Activated CD4-positive, CD25-positive, alpha-beta regulatory T cell (primary cell): ENCODE measurements at places on chromosomes 11 and 22.

GRCh38 chr11:69131644-69132300, 24.0 kb upstream of the SMIM38 start:
- no peak for DNase-seq

GRCh38 chr11:111766834-111767142, 599 bp upstream of the PPP2R1B start:
- no peak for DNase-seq

DNA sequence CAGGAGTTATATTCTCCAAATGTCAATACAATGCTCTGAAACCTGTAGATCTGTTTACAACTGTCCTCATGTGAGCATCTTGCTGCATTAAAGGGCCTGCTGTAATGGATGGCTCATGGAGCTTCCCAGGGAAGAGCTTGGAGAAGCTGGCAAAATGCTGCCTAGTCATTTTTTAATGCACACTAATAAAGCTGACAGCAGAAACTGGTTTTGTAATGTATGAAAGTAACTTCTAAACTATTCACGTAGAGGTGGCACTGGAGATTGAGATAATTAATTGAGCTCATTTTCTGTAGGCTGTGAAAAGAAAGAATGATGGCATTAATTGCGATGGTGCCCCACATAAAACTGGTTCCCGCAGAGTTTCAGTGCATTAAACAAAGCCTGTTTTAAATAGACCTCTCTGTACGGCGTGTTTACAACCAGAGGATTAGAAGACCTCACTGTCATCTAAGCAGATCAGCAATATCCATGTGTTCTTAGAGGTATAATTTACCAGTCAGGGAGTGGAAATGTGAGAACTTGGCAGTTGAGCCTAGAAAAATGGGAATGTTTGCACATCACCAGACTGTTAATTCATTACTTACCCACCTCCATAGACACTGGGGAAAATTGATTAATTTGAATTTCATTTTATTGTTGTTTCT, 16.0 kb downstream of the POLA2 start:
- no peak for DNase-seq

DNA sequence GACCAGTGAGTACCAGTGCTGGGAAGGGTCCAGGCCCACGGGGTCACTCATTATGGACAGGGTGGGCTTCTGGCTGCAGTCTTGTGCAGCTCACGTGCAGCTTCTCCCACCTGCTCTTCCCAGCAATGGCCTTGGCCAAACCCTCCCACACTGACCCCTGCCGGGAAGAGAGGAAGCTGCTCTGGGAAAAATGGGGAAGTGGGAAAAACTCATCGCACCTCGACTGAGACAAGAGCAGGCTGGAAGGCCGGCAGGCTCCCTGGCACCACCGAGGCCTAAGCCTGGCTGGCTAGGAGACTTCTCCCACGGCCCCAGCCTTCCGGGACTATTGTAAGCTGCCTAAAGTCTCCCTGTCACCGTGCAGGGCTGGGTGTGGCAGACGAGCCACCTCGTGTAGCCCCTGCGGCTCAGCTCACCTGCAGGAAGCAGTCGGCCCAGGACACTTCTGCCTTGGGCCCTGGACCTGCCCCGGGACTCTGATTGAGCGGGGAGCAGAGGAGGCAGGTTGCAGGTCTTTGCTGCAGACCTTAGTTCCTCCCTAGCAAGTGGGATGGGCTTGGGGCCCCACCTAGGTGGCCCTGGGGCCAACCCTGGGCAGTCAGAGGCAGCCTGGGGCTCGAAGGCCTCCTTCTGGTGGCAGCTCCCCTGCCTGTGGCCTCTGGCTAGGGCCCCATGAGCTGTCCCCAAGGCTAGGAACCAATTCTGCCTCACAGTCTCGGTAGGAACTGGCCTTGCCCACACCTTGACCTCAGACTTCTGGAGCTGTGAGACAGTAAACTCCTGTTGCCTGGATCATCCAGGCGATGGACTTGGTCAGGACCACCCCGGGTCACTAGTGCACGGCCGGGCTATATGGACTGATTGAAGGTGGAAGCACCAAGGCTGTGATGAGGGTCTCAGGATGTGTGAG, 23.1 kb downstream of the MRGPRG start:
- DNase-seq, result no peak

DNA sequence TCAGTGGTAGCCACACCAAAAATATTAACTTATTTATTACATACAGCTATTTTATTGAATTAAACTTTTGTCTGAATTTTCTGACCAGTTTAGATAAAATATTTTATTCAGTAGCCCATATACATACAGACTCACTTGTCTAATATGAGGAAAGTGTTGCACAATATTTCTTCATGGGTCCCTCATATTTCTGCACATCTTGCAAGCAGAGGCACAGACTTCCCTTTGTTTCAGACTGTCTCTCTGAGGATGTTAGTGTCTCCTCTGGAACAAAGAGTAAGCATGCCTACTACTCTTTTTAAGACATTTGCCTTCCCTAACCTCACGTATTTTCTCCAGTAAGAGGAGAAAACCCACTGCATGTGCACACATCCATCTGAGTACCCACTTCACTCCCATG, 81.2 kb downstream of the OR5AK2 start:
- no peak for DNase-seq

DNA sequence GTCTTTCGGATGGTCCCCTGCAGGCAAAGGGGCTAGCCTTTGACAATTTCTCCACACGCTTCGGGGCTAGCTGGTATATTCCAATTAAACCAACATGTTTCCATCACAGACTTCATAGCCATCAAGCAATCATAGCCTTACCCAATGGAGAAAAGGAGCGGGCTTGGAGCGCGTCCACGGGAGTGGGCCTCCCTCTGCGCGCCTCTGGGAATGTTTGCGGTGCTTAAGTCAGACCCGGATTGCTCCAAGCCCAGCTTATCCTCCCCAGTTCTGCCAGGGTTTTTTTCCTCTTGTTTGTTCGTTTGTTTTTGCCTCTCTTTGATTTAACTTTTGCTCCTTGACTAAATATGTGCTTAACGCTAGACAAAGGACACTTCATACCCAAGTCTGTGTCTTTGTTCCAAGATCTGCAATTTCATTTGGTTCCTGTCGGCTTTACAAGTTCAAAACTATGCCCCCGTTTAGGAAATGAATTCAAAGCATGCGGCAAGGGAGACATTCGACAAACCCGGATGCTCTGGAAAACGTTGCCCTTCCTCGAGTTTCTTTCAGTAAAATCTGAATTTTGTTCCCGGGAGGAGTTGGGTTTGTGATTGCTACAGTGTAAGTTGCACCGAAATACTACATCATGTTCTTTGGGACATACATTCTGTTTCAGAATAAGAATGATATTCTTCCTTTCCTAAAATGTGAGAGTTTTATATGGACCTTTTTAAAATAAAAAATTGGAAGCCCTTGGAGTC, 1.0 kb upstream of the GLB1L2 start:
- no peak for DNase-seq
